Activated CD8-positive, alpha-beta memory T cell treated with anti-CD3 and anti-CD28 coated beads for 1 hour (primary cell): ENCODE measurements at places on chromosomes 13 and 19.

- DNase-seq: no peak
These were observed 104.4 kb downstream of the ZNF486 start for GRCh38 chr19:20271215-20271926.

- no peak for DNase-seq
These were observed 45.0 kb upstream of the TDRD3 start for GRCh38 chr13:60351855-60352615.

DNA sequence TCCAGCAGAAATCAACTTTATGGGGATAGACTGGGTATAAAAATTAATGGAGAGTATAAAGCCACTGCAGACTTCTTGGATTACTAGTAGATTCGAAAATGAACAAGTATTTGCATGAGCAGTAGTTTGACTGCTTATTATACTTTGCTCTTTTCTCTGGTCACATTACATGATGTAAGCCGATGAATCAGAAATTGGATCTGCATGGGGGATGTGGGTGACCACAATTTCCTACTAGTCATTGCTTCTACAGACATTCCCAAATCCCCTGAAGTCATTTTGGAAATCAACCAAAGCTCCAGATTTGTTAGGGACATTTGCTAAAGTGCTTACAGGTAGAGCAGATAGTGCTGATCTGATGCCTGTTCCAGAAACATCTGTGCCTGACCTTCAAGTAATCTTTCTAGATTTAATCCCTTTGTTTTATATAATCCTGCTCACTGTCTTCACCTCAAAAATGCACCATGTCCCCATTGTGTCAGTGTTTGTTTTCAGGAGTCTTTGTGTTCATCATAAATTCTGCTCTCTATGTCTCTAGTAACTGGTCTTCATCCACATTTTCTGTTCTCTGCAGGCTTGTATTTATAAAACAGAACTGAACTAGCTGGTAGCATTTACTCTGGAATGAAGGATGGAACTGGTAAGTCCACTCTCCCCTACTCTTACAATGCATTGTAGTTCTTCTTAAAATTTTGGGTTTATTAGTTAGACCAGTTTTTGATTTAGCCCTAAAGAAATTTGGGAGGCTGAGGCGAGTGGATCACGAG lies 201.5 kb upstream of the CSNK1A1L start:
- DNase-seq: no peak

DNA sequence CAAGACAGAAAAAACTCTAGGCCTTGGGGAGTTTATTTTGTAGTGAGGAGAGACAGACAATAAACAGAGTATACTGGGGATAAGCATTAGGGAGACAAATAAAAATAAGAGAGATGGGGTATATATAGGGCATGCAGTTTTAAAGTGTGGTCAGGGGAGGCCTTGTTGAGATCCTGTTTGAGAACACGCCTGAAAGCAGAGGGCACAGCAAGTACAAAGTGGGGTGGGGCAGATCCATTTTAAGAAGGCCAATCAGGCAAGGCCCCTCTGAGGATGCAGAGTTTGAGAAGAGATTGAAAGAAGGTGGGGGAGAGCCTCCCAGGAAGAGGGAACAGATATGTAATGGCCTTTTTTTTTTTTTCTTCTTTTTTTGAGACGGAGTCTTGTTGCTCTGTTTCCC lies 2.1 kb downstream of the PPP2R1A start:
- no peak for DNase-seq

DNA sequence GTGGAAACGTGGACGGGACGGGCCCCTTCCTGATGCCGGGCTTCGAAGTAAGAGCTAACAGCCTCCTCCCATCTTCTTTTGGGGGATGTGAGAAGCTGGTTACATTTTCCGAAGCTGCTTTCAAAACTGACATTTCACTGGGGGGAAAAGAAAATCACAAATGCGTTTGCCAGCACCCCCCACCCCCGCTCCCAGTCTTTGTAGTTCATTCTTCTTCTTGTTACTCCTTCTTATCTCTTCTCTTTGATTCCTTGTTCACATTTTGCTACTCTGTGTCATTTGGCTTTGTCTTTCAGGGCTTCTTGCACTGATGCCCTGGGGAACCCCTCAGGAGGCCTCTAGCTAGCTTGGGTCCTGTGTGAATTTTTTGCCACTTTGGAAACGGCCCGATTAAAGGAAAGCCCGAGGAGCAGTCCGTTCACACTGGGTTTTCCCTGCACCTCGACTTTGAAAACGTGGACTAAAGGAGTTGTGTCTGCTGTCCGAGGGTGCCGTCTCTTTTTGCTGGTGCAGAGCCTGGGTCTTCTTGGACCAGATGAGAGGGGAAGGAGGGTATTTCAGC lies 1.3 kb downstream of the CARM1 start:
- no peak for DNase-seq
